ENCODE measurements at places on chromosomes 6 and 20.

GRCh38 chr6:41732591-41733359, 2.6 kb downstream of the TFEB start:
- DNase-seq = no peak

DNA sequence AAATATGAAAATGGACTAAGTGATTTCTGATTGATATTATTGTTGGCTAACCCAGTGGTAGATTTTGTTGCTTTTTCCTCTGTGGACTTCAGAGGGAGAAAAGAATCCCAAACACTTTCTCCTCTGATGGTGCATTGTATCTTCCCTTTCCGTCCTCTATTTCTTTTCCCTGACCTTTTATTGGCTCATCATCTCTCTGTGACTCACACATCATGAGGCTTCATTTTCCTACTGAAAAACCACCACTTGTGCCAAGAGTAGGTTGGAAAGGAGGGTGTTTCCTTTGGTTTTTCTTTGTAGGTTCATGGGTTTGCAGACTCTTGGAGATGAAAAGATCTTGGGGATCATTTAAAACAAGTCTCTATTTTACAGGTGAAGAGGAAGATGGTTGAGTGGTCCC, 311.7 kb upstream of the JAG1 start:
- DNase-seq = no peak

GRCh38 chr20:1035466-1035865, 33.4 kb upstream of the RSPO4 start:
- no peak for DNase-seq

DNA sequence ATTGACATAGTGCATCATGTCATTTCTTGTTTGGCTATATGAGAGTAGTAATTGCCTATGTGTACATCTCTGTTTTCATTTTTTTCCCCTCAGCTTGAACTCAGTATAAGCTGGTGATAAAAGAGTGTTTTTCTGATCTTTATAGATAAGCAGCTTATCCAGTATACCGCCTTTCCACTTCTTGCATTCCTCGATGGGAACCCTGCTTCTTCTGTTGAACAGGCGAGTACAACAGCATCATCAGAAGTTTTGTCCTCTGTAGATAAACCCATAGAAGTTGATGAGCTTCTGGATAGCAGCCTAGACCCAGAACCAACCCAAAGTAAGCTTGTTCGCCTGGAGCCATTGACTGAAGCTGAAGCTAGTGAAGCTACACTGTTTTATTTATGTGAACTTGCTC, 32.3 kb downstream of the HSF2 start:
- no peak for DNase-seq

DNA sequence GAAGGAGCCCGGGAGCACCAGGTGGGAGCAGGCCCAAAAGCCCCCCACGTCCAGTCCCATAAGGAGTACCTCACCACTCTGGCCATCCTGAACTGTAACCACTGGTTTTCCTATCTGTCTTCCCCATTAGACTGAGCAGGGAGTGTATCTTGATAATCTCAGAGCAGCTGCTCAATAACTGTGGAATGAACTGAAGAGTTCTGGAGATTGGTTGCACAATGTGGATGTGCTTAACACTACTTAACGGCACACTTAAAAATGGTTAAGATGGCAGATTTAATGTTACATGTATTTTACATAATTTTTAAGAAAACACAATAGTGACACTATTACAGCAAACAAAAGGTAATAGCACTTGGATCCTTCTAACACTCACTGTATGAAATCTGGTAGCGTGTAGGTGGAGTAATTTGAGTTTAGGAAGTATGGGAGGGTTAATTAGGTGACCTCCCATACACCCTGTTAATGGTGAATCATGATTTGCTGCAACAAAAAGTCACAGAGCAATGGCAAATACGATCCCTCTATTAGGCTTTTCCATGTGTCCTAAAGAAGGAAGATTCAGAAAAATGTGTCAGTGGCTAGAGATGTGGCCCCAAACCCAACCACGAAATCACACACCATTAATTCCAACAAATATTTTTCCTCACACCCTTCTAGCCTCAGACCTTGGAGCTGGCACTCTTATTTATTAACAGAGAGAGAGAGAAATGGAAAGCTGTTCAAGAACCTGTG, 18.4 kb downstream of the TRAM2 start:
- no peak for DNase-seq

GRCh38 chr6:34491091-34491430, 25.2 kb downstream of the PACSIN1 start:
- peak; percentile 66 for DNase-seq

GRCh38 chr20:42706759-42707158, 482.9 kb downstream of the PTPRT start:
- no peak for DNase-seq

- no peak for DNase-seq
Measured at GRCh38 chr6:154611241-154611640, 100.8 kb upstream of the CNKSR3 start.

- DNase-seq = no peak
Measured at GRCh38 chr20:5882166-5882565, 68.2 kb downstream of the TRMT6 start.

DNA sequence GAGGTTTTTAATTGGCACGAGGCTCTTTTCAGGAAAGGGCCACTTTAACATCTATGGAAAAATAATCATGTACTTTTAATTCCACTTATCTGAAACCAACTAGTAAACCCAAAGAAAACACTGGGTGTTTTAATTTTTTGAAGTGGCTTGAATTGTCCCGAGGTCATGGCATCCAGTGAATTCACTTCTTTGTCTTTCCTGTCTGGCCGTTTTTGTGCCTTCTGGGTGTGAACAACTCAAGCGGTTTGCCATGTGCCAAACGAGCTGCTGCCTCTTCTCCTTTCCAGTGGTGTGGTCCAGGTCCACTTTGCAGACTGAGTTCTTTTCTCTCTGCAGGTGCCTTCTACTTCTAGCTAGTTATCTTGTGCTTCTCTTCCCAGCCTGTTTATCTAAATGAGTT, 117.5 kb downstream of the PLCB4 start:
- no peak for DNase-seq

Measured in femur (tissue), 1 donor.